ENCODE measurements at places on chromosomes 7 and 10.

GRCh38 chr10:27568196-27569175 is 64.4 kb downstream of the RAB18 start:
- DNase-seq = no peak
- H3K27me3 ChIP-seq = no peaks in the 10 kb centered on the region
- H3K4me3 ChIP-seq = no peak overlapping the region
- H3K4me1 ChIP-seq = peaks cover 21% of the 10 kb centered on the region
- no peaks in the 10 kb centered on the region for H3K36me3 ChIP-seq

DNA sequence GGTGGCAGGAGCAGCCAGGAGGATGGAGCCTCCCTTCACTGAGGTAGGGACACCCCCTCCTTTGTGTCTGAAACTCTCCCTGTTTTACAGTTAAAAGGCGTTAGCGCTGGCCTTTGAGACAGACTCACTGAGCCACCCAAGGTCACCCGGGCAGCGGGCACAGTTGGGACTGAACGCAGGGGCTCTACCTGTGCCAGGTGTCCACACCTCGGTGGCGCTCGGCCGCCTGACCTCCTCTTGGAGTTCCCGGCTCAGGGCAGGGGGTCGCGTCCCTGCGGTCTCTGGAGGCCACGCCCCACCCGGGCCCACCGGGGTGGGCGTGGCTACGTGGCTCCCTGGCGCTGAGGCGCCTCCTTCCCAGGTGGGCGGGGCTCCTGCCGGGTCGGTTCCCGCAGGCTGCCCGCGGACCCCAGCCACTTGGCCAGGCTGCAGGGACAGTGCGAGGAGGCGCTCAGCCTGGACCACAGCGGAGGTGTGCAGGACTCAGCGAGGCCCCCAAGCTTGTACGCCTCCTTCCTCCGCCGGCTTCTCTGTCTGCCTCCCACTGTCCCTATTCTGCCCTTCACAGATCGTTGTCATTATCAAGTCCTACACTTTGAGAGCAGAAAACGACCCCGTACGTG is 39.9 kb upstream of the LEP start:
- H3K27ac ChIP-seq = no peak overlapping the region
- H3K4me1 ChIP-seq = peaks cover 15% of the 10 kb centered on the region
- H3K36me3 ChIP-seq = 0 out of 2 replicates have a peak, but pooled peaks cover 2% of the 10 kb centered on the region
- DNase-seq = no peak
- peaks cover 54% of the 10 kb centered on the region for H3K27me3 ChIP-seq

DNA sequence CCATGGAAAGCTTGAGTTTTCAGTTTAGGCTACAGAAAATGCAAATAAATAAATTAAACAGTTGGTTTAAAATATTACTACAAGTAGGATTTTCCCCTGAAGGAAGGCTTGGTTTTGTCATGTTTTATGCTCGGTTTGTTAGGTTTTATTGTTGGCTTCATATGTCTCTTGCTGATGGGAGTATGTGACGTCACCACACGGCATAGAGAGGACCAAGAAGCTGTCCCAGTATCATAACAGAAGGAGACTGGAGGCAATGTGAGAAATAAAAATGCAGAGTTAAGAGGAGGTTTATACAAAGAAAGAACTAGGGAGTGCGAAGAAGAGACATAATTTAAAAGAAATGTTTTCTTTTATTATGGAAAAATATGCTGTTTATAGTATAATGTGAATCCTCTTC is 24.4 kb downstream of the PCDH15 start:
- no peaks in the 10 kb centered on the region for H3K27me3 ChIP-seq
- H3K4me1 ChIP-seq = no peaks in the 10 kb centered on the region
- H3K27ac ChIP-seq = no peak overlapping the region
- H3K36me3 ChIP-seq = no peaks in the 10 kb centered on the region

DNA sequence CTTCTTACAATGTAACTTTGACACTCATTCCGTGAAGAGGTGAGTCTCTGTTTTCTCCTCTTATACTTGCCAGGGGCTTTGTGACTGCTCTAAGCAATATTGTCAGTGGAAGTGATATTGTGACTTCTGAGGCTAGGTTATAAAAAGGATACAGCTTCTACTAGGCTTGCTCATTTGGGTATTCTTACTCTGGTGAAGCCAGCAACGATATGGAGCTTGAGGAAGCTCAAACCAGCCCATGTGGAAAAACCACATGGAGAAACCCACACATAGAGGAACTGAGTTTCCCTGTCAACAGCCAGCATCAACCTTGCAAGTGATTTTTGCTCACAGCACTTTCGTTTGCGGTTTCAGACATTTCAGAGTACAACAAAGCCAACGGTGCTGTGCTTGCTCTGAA is 149.6 kb upstream of the SEMA3E start:
- H3K36me3 ChIP-seq = no peaks in the 10 kb centered on the region
- no peak for DNase-seq
- H3K4me3 ChIP-seq = no peak overlapping the region
- no peak overlapping the region for H3K27ac ChIP-seq
- H3K4me1 ChIP-seq = no peaks in the 10 kb centered on the region

DNA sequence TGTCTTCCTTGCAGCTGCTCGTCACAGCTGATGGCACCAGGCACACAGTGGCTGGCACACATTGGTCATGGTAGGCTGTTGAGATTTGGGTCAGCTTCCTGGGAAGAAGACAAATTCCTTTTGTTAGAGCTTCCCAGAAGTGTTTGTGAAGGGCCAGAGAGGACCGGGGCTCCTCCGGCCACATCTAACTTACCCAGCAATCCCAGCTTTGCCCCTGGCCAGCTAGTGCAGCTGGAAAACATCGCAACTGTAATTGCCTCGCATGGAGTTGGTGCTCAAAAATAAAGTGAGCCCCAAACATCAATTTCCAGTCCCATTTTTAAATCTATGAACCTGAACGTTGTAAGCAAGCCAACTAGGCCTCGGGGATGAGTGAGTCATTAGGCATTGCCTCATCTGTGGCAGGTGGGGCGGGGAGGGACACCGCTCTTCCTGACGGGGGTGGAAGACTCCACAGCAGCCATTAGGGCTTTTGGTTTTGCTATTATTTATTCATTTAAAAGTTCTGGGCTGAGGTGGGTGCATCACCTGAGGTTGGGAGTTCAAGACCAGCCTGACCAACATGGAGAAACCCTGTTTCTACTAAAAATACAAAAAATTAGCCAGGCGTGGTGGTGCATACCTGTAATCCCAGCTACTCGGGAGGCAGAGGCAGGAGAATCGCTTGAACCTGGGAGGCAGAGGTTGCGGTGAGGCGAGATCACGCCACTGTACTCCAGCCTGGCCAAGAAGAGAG is 12.4 kb downstream of the CPA5 start:
- peak overlapping the region; percentile 98 for H3K27ac ChIP-seq
- H3K36me3 ChIP-seq = peaks cover 23% of the 10 kb centered on the region
- peak overlapping the region; percentile 82 for H3K4me3 ChIP-seq
- H3K4me1 ChIP-seq = peaks cover 61% of the 10 kb centered on the region

DNA sequence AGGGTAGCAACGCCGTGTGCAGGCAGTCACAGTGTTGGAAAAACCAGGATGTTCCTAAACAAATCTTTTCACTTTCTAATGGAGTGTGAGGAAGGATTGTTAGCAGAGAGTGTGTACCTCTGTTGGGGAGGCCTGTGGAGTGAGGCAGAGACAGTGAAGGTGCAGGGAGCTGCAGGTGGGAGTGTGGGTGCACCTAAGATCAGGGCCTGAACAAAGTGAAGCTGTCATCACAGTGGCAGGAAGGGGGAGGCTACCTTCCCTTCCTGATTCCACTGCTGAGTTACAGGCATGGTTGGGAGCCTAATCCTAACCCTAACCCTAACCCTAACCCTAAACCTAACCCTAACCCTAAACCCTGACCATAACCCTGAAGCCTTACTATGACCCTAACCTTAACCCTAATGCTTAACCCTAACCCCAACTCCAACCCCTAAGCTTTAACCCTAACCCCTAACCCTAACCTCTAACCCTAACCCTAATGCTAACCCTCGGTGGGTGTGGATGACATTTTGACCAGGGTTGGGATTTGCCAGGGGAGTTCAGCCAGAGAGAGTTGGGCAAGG is 158.8 kb upstream of the KLF6 start:
- DNase-seq = no peak
- H3K27ac ChIP-seq = peak overlapping the region; percentile 97

DNA sequence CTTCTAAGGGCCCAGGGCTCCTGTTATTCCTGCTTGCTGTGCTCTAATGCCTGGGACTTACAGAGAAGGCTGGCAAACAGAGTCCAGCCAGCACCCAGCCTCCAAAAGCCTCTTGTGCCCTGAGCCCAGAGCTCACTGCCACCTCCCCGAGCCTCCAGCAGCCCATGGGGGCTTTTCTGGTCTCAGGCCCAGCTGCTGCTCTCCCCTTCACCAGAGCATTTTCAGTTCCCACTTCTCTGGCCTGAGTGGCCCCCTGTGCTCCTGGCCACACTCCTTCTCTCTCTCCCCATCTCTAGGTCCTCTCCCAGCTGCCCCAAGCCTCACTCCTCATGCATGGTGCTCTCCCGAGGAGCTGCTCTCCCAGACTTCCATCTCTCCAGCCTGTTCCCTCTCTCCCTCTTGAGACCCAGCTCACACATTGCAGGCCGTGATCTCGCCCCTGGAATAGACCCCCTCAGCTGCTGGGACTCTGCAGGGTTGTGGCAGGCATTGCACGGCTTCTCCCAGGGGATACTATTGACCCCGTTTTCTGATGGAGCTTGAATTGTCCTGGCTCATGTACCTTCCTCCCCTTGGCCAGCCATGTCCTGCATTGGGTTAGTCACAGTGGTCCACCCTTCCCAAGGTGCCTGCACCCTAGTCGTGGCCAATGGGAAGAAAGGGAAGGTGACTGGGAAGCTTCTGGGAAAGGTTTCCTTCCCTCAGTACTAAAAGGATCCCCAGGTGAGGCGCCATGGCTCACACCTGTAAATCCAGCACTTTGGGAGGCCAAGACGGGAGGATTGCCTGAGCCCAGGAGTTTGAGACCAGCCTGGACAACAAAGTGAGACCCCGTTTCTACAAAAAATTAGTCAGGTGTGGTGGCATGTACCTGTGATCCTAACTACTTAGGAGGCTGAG is 9.0 kb upstream of the RASSF4 start:
- peaks cover 22% of the 10 kb centered on the region for H3K4me1 ChIP-seq
- H3K27me3 ChIP-seq = no peaks in the 10 kb centered on the region
- no peak for DNase-seq
- no peak overlapping the region for H3K4me3 ChIP-seq

- no peaks in the 10 kb centered on the region for H3K36me3 ChIP-seq
- H3K27ac ChIP-seq = no peak overlapping the region
- DNase-seq = no peak
- H3K4me3 ChIP-seq = no peak overlapping the region
- no peaks in the 10 kb centered on the region for H3K4me1 ChIP-seq
- no peaks in the 10 kb centered on the region for H3K27me3 ChIP-seq
Observed at GRCh38 chr10:128727114-128727513, 600.9 kb upstream of the MKI67 start.

DNA sequence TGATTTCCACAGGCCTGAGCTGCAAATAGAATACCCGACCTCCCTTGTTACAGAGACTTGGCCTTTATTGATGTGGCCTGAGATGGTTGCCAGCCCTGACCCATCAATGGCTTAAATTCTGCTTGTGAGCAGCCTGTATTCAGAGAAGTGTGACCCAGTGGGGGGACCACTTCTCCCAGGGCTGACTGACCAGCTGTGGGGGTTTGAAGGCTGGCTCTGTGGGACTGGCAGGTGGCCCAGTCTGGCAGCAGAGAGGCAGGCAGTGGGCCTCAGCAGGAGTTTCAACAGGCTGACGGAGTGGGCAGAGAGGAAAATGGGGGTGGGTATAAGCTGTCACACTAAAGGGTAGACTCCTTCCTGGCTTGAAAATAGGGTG is 12.2 kb upstream of the PPIF start:
- H3K27me3 ChIP-seq = no peaks in the 10 kb centered on the region
- DNase-seq = no peak
- no peak overlapping the region for H3K4me3 ChIP-seq
- H3K36me3 ChIP-seq = peaks cover 16% of the 10 kb centered on the region
- H3K27ac ChIP-seq = peak overlapping the region; percentile 95

DNA sequence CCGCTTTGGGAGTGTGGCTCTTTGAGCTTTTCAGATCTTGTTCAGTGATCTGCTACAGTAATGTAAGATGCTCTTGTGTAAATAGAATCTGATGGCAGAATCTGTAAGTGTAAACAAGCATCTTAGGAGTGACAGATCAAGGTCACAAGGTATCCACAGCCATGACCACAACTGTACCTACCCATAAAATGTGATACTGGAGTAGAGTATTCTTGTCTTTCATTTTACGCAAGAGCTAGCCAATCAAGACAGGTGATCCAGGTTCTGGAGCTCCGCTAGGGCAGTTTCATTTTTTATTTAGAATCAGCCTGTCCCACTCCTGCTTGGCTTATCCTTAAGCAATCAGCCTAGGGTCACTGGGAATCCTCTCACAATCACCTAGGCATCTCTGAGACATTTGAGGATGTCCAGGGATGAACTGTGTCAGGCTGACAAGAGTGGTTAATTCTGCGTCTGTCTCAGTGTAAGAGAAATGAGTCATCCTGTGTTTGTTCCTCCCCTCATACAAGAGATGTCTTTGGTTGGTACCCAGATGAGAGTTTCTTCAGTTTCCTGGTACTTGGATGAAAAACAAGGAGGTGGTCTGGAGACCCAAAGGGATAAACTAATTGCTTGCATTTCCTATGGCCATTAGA is 13.6 kb downstream of the ZNF138 start:
- H3K4me3 ChIP-seq = no peak overlapping the region
- H3K27ac ChIP-seq = no peak overlapping the region

All from HFFc6 (cell line).